Breast epithelium (tissue), 4 donors: ENCODE measurements at places on chromosomes 1 and 21.

DNA sequence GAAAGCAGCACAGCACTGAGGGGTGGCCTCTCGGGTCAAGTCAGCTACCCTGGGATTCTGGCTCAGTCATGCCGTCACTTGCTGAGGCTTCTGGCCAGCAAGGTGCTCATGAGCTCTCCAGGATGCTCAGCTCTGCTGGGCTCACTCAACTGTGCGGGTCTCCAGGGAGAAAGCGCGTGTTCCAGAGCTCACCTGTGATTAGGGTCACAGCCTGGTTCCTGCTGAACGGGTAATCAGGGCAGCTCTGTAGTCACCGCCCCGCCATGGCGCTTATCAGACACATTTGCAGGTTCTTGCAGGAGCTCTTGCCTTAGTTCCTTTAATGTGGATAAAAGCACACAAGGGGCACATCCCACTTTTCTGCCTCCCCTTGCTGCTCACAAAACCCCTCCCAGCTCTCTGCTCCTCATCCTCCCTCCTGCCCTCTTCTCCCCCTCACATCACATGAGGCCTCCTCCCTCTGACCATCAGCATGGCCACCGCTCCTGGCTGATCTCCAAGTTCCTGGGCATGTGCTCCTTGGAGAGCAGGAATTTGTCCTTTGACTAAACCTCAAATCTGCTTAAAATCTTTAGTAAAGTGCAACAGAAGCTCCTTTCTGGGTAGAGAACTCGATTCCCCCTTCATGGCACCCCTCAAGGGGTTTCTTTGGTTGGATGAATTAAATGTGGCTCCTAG is 2.0 kb downstream of the PCP4 start:
- no peak for DNase-seq

DNA sequence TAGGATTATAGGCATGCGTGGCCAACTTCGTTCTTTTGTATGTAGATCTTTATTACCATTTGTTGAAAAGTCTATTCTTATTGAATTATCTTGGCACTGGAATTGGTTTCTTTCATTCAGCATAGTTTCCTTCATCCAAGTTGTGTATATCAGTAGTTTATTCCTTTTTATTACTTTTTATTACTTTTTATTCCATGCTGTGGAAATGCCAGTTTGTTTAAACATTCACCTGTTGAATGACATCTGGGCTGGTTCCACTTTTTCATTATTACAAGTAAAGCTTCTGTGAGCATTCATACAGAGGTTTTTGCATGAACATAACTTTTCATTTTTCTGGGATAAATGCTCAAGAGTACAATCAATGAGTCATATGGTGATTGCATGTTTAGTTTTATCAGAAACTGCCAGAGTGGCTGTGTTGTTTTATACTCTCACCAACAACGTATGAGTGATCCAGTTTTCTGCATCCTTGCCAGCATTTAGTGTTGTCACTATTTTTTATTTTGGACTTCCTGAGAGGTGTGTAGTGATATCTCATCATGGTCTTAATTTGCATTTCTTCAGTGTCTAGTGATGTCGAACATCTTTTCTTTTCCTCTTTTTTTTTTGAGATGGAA is 28.6 kb downstream of the PTPRU start:
- DNase-seq, result no peak

- no peak for DNase-seq
These were observed 41.8 kb downstream of the CAMTA1 start for GRCh38 chr1:6827079-6827478.

DNA sequence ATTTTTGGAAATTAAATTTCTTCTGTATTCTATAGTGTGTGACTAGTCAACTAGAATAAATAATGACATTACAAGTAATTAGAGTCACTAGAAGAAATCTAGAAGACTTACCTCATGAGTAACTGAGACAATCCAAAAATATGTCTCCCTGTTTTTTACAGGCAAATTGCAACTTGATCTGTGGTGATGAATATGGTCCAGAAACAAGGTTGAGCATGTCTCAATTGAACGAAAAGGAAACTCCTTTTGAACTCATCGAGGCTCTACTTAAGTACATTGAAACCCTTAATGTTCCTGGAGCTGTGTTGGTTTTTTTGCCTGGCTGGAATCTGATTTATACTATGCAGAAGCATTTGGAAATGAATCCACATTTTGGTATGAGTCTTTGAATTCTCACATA is 36.7 kb downstream of the DHX9 start:
- DNase-seq, result no peak

DNA sequence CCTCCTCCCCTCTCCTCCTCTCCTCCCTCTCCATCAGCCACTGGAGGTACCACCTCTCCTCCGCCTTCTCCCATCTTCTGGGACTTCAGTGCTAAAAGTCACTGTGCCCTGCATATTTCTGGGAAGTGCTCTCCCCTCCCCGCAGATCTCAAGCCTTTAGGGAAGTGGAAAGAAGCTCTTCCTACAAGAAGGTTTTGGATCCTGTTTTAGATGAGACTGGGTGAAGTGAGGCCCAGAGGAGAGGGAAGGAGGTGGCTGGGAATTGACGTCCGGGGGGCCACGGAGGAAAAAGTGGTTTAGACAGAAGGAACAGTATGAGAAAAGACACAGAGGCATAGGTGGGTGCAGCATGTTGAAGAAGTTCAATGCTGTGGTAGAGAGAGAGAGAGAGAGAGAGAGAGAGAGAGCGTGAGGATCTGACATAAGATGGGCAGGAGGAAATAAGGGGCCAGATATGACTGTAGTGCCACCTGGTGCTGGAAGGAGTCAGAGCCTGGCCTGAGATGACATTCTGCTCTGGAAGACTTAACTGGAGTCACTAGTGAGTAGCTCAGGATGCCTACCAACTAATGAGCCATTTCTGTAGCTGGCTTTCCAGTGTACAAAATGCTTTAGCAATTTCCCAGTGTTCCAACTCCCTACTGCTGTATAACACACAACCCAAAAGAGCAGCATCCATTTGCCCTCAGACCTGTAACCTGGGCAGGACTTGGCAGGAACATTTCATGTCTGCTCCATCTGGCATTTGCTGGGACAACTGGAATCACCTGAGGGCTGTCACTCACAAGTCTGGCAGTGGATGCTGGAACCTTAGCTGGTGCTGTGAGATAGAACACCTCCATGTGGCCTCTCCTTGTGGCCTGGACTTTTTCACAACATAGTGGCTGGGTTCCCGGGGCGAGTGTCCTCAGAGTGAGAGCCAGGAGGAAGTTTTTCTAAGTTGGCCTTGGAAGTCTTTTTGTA is 16.6 kb upstream of the ZSCAN20 start:
- DNase-seq, result no peak

DNA sequence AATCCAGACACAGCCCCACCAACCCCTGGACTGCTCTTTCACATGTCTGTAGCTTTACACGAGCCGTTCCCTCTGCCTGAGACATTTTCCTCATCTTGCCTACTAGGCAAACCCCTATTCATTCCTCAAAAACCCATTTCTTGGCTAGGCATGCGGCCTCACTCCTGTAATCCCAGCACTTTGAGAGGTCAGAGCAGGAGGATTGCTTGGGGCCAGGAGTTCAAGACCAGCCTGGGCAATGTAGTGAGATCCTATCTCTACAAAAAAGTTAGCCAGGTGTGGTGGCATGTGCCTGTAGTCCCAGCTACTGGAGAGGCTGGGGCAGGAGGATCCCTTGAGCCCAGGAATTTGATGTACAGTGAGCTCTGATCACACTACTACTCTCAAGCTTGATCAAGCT is 5.2 kb upstream of the AUNIP start:
- no peak for DNase-seq

DNA sequence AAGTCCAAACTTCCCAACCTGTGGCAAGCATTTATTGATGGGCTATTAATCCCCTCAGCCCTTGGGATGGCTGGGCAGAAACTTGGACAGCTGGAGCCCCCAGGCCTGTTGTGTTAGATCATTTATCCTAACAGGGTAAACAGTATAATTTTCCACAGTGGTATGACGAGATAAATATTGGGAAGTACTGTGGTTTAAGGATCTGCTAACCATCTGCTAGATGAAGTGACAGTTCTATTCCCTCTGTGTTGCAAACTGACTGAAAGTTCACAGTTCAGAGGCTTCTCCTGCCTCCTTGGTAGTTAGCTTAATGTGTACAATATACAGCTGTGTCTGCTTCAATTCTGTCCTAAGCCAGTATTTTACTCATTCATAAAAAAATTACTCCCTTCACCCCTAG is 127.5 kb upstream of the CHODL start:
- no peak for DNase-seq

GRCh38 chr1:235093696-235094592 is 34.7 kb downstream of the TOMM20 start:
- DNase-seq, result peak; percentile 71

DNA sequence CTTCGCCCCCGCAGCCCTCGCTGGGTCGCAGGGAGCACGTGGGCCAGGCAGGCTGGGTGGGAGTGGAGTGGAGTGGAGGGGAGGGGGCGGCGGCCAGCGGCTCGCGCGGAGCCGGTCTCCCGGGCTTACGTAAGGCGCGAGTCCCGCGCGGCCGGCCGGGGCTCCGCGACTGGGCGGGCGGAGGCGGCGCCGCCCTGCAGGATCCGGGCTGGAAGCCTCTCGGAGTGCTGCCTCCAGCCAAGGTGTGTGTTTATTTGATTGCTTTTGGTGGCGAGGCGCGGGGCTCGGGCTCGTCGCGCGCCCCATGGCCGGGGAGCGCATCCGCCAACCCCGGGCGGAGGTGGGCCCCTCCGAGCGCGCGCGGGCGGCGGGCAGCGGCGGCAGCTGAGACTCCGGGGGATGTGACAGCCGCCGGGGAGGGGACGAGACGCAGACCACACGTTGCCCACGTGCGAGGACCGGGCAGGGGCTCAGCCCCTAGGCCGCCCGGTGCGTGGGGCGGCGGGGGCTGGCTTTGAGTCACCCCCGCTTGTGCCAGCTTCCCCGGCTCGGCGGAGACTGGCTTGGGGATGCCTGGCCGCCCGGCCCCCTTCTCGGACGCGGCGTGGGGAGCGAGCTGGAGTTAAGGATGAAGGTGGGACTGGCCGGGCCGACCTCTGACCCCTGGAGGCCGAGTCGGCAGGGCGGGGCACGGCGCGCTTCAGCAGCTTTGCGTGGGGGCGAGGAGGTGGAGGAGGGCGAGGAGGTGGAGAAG is 402 bp upstream of the AK4 start:
- DNase-seq, result no peak

DNA sequence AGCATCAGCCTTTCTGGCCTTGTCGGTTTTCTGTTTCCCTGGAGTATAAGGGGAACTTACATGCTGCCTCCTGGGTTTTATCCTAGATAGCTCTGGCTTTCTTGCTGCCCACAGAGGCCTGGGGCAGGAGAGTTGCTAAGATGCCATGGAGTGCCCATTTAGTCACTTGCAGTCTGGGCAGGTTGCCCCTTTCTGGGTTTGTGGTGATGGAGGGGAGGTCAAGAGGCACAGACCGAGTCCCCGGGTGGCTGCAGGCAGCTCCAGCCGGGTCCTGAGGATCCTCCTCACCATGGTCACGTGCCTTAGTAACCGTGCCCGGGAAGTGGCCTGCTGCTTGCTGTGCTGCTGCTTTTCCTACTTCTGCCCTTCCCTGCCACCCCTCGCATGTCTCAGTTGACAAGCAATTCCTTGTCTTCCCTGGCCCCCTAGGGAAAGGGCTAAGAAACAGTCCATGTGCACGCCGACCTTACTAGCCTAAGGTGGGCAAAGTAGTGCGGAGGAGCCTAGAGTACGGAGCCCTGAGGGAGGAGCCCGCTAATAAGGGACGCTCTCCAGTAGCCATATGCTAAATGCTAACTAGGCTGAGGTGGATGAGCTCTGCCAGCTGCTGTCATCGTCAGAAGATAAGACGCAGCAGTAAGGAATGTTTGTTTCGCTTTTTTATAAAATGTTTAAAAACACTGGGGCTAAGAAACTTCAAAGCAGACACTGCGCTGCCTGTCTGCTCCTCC is 34.8 kb downstream of the CLCA1 start:
- peak; percentile 32 for DNase-seq

DNA sequence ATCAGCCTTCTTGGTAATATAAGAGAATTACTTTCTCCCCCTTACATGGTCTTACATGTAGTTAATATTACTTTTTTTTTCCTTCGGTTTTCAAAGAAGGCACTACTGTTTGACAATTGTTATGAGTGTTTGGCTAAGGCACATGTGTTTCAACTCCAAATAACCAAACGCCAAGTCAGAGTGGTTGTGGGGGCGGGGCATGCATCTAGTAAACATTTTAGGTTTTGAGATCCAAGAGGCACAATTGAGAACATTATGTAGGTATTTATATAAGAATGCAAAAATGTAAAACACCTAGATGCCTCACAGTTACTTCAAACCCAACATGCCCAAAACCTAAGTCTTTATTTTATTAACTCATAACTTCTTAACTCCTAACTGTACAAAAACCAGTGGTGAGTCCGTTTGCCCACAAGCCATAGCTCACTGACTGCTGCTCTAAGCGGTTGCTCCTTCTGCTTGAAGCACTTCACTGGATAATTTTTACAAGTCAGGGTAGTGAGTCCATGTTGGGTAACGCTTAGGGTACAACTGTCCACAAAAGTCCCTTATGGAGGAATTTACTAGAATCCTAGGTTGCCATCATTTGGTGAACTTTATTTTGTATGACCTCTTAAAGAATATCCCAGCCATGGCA is 189.9 kb downstream of the HUNK start:
- no peak for DNase-seq

DNA sequence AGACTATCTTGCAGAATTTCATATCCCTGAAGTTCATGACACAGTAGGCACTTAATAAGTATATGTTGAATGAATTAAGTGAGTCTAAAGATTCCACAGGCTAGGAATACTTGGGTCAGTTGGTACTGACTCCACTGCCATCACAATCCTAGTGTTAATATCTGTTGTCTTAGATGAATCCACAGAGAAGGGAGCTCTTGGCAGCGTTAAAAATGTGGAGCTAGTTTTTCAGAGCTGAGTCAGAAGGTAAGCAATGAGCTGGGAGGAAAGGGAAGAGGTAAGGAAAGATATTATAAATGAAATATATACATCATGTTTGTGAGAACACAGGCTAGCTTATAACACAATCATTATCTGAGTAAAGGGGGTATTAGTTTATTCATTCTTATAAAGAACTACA is 21.8 kb upstream of the GORAB start:
- no peak for DNase-seq

- DNase-seq, result no peak
These were observed 118.9 kb downstream of the PRDM2 start for GRCh38 chr1:13818926-13819325.

DNA sequence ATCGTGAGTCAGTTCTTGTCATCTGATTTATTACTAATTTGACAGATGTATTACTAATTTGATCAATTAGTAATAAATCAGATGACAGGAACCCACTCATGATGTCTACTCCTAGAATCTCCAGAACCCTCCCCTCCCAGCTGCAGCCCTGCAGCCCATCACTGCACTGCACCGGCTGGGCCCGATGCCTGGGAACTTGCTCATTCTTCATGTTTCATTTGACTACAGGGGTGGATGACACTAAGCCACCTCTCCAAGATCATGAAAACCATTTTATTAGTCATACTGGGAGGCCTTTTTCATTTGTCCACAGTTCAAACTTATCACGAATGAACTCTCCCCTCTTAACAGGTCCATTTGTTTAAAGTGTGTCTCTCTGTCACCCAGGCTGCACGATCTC is 41.0 kb downstream of the KCNH1 start:
- DNase-seq, result no peak

GRCh38 chr1:230957580-230957989 is 21.1 kb downstream of the TTC13 start:
- no peak for DNase-seq

- DNase-seq, result no peak
These were observed 32.0 kb upstream of the TLR5 start for GRCh38 chr1:223175032-223175431.
